Cardiac fibroblast (primary cell): ENCODE measurements at places on chromosomes 16 and 17.

GRCh38 chr16:84183911-84184591, 2.8 kb downstream of the TAF1C start:
- peak; percentile 18 for DNase-seq

DNA sequence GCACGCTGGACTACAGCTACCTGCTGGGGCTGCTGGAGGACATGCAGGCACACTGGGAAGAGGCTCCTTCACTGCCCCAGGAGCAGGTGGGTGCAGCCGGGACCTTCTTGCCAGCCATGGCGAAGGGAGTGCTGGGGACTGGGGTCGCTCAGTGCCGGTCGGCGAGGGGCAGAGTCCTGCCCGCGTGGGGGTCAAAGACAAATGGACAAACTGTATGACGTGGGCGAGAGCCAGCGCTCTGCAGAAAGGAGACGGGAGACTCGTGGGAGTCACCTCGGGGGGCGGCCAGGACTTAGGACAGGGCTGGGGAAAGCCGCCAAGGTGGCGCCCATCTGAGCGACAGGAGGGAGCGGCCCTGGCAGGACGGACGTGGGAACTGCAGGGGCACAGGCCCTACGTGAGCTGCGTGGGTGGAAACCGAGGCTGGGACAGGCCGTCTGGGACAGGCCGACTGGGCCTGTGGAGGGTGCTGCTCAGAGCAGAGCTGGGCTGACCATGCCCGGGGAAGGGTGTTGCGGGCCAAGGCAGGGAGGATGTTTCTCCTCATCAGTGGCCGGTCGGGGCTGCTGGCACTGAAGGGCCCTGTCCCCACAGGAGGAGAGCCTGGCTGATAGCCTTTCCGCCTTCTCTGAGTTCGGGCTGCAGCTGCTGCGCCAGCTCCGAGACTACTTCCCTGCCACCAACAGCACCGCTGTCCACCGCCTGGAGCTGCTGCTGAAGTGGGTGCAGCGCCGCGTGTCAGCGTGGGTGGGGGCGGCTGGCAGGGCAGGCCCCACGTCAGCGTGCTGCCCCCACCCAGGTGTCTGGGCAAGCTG, 8.0 kb downstream of the TSR3 start:
- DNase-seq, result no peak

DNA sequence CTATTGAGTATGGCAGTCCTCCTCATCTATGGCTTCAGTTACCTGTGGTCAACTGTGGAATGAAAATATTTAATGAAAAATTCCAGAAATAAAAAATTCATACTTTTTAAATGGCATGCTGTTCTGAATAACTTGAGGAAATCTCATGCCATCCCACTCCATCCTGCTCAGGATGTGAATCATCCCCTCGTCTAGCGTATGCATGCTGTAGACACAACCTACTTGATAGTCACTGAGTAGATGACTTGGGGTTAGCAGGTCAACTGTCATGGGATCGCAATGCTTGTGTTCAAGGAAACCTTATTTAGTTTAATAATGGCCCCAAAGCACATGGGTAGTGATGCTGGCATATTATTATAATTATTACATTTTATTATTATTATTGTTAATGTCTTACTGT, 4.8 kb upstream of the VAC14 start:
- DNase-seq, result peak; percentile 93

GRCh38 chr16:19582050-19582831, 26.7 kb downstream of the VPS35L start:
- DNase-seq, result no peak
